ENCODE measurements at places on chromosomes 5 and 9.

- H3K27me3 ChIP-seq, result no peaks in the 10 kb centered on the region
- no peak overlapping the region for H3K4me3 ChIP-seq
- no peak overlapping the region for H3K27ac ChIP-seq
- no peaks in the 10 kb centered on the region for H3K36me3 ChIP-seq
- no peaks in the 10 kb centered on the region for H3K4me1 ChIP-seq
These were observed 67.0 kb downstream of the LPAR1 start for GRCh38 chr9:110971234-110971633.

DNA sequence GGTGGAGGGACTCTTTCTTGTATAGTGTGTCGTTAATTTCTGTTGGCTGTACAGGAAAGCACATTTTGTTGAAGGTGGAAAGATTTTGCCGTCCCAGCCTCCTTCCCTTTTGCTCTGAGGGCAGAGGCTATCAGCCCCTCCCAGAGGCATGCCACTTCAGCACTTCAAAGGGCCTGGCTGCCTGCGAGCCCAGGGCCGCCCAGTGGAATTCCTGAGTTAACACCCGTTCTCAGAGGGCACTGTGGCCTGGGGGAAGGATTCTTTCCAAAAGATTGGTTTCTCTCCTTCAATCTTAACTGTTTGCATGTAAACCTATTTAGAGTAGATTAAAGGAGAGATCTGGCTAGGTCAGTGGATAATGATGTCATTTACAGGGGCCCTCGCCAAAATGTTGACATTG is 238.6 kb downstream of the FANCC start:
- H3K4me3 ChIP-seq, result no peak overlapping the region
- H3K27me3 ChIP-seq, result no peaks in the 10 kb centered on the region
- peaks cover 37% of the 10 kb centered on the region for H3K4me1 ChIP-seq
- peaks cover 43% of the 10 kb centered on the region for H3K36me3 ChIP-seq
- peak; percentile 76 for DNase-seq

GRCh38 chr9:124122813-124123462 is 111.4 kb downstream of the LHX2 start:
- no peaks in the 10 kb centered on the region for H3K36me3 ChIP-seq
- no peaks in the 10 kb centered on the region for H3K27me3 ChIP-seq
- no peak for DNase-seq
- H3K4me3 ChIP-seq, result no peak overlapping the region
- H3K4me1 ChIP-seq, result peaks cover 5% of the 10 kb centered on the region

GRCh38 chr5:82164977-82165713 is 113.0 kb downstream of the RPS23 start:
- peaks cover 25% of the 10 kb centered on the region for H3K4me1 ChIP-seq
- H3K4me3 ChIP-seq, result no peak overlapping the region
- DNase-seq, result peak; percentile 23
- no peaks in the 10 kb centered on the region for H3K36me3 ChIP-seq

- no peaks in the 10 kb centered on the region for H3K27me3 ChIP-seq
- H3K27ac ChIP-seq, result no peak overlapping the region
- no peak overlapping the region for H3K4me3 ChIP-seq
- H3K4me1 ChIP-seq, result no peaks in the 10 kb centered on the region
- no peaks in the 10 kb centered on the region for H3K36me3 ChIP-seq
These were observed 80.0 kb upstream of the PTGER4 start for GRCh38 chr5:40599676-40600075.

DNA sequence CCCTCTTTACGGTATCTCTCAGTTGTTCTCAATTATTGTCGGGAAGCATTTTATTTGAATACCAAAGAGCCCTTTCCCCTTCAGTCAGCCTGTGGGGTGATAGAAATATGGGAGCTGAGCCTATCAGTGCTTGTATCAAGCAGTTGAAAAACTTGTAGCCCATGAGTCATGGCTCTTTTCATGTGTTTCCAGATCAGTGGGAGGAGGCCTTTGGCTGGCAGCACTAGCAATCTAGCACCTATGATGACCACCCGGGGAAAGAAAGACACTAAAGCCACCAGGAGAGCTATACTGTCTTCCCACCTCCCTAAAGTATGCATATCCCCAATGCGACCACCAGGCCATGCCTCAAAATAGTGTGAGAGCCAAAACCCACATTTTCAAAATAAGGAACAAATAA is 696.9 kb upstream of the C9orf72 start:
- no peak overlapping the region for H3K4me3 ChIP-seq
- no peaks in the 10 kb centered on the region for H3K36me3 ChIP-seq
- DNase-seq, result no peak
- H3K4me1 ChIP-seq, result no peaks in the 10 kb centered on the region
- H3K27me3 ChIP-seq, result no peaks in the 10 kb centered on the region

DNA sequence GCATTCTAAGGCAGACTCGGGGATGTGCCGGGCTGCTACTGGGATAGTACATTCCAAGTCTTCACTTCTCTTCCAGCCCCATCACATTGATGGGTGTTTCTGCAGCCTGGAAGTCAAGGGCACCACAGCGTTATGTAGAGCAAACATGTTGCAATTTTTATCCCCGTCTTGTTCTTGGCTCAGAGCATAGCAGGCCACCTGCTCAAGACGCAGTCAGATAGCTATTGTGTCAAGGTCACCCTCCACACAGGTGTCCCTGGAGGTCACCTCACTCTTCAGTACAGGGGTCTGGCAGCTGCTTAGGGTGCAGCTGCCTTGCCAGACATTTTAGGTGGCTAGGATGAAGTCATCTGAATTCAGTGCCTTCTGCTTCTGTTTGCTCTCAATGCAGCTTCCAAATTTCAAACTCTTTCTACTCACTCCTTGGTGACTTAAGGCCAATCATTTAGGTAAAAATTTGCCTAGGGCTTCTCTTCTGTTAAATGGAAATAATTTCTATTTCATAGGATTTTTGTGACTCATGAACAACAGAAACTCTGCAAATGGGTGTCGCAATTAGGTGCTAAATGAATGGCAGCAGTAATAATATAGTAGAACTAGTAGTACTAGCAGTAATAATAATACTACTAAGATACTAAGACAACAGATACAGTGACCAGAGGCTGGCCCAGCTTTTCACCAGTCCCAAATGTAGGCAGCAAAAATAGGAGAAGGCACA is 24.3 kb downstream of the KCNV2 start:
- no peak for DNase-seq
- no peaks in the 10 kb centered on the region for H3K27me3 ChIP-seq
- no peak overlapping the region for H3K27ac ChIP-seq
- no peaks in the 10 kb centered on the region for H3K36me3 ChIP-seq
- no peak overlapping the region for H3K4me3 ChIP-seq
- H3K4me1 ChIP-seq, result no peaks in the 10 kb centered on the region

All from upper lobe of left lung (tissue), 6 donors.